ENCODE measurements at places on chromosomes 6 and 20.
A peak's percentile ranks its signal among the peaks of the same experiment; 100 is the strongest.

- DNase-seq = peak; percentile 20
Measured at GRCh38 chr6:83124553-83124952, 57.1 kb downstream of the DOP1A start.

DNA sequence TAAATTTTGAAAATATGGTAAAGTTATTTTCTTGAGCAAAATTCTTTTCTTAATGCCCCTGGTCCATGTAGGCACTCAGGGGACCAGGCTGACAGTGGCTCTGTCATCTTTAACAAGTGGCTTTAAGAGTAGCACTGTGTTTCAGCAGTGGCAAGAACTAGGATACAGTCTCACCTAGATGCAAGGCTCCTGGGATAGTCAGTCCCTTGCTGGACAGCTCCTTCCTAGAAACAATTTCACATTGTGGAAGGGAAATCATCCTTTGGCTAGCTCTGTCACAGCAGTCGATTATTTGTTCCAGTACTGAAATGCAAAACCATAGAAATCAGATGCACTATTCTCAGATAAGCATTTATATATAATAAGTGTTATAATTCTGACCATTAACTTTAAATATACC lies 175.4 kb upstream of the KCNQ5 start:
- DNase-seq = peak; percentile 22

GRCh38 chr6:40706178-40706577 lies 119.0 kb upstream of the LRFN2 start:
- DNase-seq = no peak

GRCh38 chr6:66429210-66429609 lies 722.2 kb upstream of the EYS start:
- DNase-seq = no peak

- DNase-seq = no peak
Measured at GRCh38 chr20:24773751-24774201, 175.3 kb upstream of the CST7 start.

DNA sequence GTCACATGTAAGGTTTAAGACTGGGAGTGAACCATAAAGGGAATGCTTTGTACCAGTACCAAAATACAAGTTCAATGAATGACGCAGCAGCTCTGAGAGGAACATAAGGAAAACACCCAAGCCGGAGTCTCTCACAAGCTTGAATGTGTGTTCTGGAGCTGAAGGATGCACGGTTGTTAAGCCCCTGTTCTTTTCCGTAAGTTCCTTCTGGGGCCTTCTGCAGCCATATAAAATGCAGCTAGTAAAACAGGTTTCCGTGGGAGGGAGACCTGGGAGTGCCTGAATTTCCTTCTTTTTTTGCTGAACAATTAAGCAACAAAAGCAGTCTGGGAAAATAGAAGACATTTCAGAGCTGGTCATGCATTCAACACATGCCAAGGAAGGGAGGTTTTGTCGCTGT lies 73.2 kb upstream of the JAG1 start:
- DNase-seq = no peak

- no peak for DNase-seq
Measured at GRCh38 chr20:19502169-19502568, 255.9 kb upstream of the RIN2 start.

GRCh38 chr6:155270561-155271091 lies 6.8 kb downstream of the CLDN20 start:
- DNase-seq = no peak

- no peak for DNase-seq
Measured at GRCh38 chr6:393391-394221, 2.1 kb downstream of the IRF4 start.

- DNase-seq = no peak
Measured at GRCh38 chr6:16512544-16513290, 248.5 kb downstream of the ATXN1 start.

- no peak for DNase-seq
Measured at GRCh38 chr6:169825558-169826225, 74.3 kb downstream of the ERMARD start.

GRCh38 chr20:33649201-33649681 lies 12.9 kb upstream of the C20orf144 start:
- DNase-seq = no peak

DNA sequence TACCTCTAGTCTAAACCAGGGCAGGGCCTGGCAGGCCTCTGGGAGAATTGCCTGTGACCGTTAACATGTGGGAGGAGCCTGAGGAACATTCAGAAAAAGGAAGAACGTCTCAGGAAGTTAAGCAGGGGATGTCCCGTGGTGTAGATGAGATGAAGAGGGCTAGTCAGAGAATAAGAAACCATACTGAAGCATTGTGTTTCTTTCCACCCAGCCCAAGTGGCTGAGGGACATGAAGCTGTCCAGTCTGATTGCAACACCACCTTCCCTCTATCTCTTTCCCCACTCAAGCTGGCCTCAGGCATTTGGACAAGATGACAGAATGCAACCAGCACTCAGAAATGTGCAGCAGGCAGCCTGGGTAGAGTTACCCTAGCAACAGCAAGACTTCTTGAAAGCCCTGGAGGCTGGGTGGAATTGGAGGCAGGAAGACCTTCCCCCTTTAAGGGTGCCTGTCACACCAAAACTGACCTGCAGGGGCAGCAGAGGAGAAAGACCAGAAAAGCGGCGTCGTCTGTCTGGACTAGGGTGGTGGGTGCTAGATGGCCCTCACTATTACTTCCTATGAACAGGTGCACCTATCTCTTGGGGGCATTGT lies 186.1 kb downstream of the UNC5CL start:
- peak; percentile 64 for DNase-seq

- DNase-seq = no peak
Measured at GRCh38 chr6:63897459-63897858, 261.9 kb downstream of the PHF3 start.

DNA sequence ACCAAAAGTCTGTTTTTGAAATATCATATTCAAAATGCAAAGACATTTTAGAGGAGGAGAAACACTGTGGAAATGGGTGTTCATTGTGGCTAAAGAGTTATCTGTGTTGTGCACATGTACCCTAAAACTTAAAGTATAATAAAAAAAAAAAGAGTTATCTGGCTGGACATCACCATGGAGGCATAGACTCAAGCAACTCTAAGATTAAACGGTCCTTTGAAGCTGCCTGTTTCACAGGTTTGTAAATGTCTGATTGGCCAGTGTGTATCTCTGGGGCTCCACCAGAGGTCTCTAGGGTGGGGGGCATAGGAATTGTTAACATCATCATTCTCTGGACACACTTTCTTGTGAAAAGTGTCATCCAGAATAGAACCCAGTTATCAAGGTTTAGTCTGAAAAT lies 39.2 kb downstream of the TSPYL4 start:
- DNase-seq = no peak

DNA sequence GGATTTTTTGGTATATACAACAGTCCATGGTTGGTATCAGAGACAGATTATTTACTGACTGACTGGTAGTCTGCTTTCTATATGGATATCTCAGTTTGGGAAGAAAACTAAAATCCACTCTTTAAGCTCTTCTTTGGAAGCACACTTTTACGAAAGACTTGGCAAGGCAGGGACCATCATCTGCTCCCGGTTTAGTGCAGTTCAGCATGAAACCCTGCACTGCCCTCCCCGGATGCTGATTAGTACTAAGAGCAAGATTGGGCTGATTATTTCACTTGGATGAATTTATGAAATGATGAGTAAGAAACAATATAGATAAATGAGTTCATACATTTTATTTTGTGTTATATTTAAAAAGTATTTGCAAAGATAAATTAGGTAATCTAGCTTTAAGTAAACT lies 56.3 kb downstream of the RGS17 start:
- no peak for DNase-seq

DNA sequence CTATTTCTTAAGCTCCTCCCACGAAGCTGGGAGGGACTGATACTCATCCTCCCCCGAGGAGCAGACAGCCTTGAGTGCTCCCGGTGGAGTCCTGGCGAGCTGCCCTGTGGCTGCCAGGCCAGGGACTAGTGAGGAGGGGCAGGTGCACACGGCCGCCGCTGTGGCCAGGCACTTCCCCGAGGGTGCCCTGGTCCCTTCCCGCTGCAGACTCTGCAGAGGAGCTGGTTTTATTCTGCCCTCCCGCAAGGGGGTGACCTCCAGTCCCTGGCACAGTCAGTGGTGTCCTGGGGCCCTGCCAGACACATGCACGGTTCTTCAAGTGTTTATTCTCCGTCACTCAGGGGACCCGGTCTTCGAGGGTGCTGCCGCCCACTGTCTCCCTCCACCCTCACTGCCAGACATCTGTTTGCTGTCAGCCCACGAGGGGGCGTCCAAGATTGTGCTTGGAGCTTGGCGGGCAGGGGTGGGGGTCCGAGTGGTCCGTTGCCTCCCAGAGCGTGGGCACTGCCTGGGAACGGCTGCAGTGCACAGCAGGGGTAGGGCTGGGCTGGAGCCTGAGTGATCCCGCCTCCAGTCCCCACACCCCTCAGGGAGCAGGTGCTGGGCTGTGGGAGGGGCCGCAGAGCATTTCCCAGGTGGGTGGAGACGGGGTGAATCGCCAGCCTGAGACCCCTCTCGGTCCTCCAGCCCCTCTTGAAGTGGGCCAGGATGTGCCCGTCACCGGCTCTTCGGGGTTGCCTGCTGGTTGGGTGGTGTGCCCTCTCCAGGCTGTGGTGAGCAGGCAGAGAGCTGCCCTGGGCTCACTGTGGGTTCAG lies 3.1 kb upstream of the CABLES2 start:
- peak; percentile 59 for DNase-seq

GRCh38 chr6:117546674-117547073 lies 55.6 kb downstream of the GOPC start:
- no peak for DNase-seq

GRCh38 chr6:17879184-17879583 lies 108.3 kb downstream of the KIF13A start:
- DNase-seq = no peak

- DNase-seq = peak; percentile 81
Measured at GRCh38 chr6:15247500-15248450, 1.9 kb downstream of the JARID2 start.

DNA sequence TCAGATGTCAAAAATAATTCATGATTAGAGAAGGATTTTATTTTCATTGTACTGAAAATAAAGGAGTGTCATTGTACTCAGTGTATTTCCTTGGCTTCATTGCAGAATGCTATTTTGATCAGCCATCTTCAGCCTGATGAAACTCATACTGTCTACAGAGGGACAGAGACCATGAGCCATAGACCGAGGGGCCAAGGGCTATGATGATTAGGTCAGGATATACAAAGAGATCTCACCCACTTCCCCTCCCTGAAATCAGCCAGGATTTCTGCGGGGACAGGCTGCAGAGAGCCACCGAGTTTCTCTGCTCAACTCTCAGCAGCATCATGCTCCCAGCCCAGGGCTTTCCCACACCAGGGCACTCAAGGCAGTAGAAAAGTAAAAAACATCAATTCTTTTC lies 47.0 kb downstream of the ALDH8A1 start:
- no peak for DNase-seq

DNA sequence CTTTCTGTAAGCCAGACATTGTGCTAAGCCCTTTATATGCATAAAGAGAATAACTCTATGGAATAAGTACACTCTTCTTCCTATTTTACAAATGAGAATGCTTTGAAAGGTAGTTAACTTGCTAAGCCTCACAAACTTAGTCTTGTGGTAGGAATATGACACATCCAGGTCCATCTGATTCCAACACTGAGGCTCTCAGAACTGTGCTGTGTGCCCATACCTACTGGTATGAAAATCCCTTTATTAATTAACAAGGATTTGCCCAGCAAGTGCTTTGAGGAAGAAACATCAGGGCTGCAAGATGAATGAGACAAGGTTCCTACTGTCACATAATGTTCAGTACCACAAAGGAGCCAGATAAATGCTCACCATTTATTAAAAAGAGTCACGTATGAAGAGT lies 122.6 kb downstream of the TNFRSF21 start:
- no peak for DNase-seq

- DNase-seq = peak; percentile 81
Measured at GRCh38 chr6:119436583-119436982, 87.0 kb upstream of the MAN1A1 start.

- DNase-seq = no peak
Measured at GRCh38 chr6:123808556-123808955, 4.9 kb downstream of the NKAIN2 start.

DNA sequence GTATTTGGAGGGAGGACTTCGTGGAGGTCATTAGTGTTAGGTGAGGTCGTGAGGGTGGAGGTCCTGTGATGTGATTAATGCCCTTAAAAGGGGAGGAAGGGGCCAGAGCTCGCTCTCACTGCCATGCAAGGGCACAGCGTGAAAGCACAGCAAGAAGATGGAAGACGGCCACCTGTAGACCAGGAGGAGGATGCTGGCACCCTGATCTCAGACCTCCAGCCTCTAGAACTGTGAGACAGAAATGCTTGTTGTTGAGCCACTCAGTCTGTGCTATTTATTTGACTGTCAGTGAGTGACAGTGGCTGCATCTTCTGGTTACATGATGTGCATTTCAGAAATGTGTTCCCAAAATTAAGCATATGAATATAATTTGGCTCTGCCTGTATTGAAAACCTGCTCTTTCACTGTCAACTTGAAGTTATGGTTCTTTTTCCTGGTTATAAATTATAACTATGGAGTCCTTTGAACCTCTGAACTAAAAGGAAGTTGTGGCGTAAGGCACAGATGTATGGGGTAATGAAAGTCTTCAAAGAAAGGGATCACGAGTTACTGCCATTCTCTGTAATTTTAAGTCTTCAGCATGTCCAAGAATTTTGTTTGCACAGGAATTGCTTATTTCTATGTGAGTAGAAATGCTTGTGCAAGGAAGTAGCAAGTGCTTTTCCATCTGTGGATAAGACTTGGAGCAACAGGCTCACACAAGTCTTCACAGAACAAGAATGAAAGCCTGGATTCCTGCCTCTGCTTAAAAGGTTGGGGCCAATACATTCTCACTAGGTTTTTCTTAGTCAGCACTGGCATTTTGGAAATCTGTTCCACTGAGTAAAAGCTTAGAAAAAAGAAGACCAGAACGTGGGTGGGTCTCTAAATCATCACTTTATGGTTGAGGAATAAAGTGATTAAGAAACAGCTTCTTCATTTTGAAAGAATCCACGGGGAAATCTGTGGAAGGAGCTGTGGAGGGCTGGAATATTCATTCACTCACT lies 10.3 kb downstream of the PPP1R14C start:
- peak; percentile 41 for DNase-seq
